Thoracic aorta (tissue), 2 donors: ENCODE measurements at places on chromosomes 2 and 18. TPM values are rescaled to one million over a fixed set of nuclear protein-coding genes. Genes with fewer than 3 reads are reported as not detected.

The CXCR4 gene
- 26.3 TPM for total RNA-seq

The DGUOK gene
- total RNA-seq: 36.2 TPM

The COPS9 gene
- 115 TPM for total RNA-seq

The KCTD1 gene
- 13.4 TPM for total RNA-seq

The COL4A3 gene
- total RNA-seq: 29.6 TPM

The ST8SIA3 gene
- not detected for total RNA-seq

The ANKRD30B gene
- total RNA-seq: not detected

DNA sequence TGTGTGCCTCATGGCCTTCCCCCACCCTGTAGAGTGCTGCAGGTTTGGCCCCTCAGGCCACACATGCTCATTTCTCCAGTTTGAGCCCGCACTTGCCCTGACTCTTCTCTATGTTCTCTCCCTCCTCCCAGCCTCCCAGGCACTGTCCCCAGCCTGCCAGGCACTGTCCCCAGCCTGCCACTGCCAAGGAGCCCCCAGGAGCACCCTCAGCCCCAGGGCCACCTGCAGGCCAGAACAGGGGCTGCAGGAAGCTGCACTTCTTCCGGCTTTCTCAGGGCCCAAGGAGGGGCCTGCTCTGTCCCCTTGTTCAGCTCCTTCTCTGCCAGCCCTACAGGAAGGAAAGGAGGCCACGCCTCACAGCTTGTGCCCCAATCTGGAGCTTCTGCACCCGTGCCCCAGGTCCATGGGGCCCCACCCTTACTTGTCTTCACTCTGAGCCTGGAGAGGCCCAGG lies 31.6 kb downstream of the CYP26B1 start:
- H3K27me3 ChIP-seq: no peaks in the 10 kb centered on the region
- no peak for DNase-seq
- peaks cover 8% of the 10 kb centered on the region for H3K4me1 ChIP-seq
- no peak overlapping the region for H3K4me3 ChIP-seq

- no peaks in the 10 kb centered on the region for H3K4me1 ChIP-seq
- no peaks in the 10 kb centered on the region for H3K36me3 ChIP-seq
- no peaks in the 10 kb centered on the region for H3K27me3 ChIP-seq
Measured at GRCh38 chr2:206068207-206068606, 17.8 kb downstream of the INO80D start.

- H3K4me1 ChIP-seq: no peaks in the 10 kb centered on the region
- DNase-seq: no peak
- H3K36me3 ChIP-seq: no peaks in the 10 kb centered on the region
- no peak overlapping the region for H3K27ac ChIP-seq
Measured at GRCh38 chr2:43194121-43194869, 32.1 kb downstream of the ZFP36L2 start.

DNA sequence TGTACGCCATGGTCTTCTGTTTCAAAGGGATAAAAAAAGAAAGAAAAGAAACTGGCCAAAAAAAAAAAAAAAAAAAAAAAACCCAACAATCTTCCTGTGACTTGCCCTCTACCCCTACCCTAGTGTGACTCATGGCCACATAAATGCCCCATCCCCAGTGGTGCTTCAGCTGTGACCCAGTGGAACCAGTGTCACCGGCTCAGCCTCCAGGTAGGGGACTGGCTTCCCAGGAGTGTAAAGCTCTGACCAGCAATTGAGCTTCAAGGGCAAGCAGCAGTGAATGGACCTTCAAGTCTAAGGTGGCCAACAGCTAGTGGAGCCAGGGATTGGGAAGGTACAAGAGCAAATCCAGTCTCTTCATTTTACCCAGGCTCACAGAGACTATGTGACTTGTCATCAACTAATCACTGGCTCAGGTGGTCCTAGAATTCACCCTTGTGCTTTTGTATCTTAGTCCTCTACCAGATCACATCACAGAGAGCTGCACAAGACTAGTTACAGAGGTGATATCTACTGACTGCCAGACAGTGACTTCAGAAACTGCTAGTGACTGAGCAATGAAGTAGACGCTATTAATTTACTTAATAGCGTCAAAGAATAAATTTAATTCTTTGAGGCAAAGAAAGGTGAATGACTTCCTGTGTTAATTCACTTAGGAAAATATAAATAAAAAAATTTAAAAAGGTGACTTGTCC lies 1.3 kb upstream of the TGFBRAP1 start:
- H3K27me3 ChIP-seq: no peaks in the 10 kb centered on the region
- H3K4me1 ChIP-seq: peaks cover 26% of the 10 kb centered on the region
- H3K36me3 ChIP-seq: no peaks in the 10 kb centered on the region
- H3K4me3 ChIP-seq: no peak overlapping the region
- peak overlapping the region; percentile 86 for H3K27ac ChIP-seq

DNA sequence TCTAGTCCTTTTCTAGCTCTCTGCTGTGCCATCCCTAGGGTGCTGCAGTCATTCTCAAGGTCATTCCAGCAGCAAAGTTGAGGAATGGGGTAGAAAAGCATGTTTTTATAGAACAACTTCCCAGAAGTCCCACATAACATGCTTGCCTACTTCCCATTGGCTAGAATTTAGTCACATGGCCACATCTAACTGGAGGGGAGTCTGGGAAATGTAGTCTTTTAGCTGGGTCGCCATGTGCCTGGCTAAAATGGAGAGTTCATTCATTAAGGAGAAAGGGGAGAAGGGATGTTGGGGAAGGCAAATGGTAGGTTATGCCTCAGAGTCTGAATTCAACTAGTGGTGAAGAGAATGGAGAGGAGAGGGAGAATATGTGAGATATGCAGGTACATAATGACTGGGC lies 85.7 kb downstream of the SLC4A3 start:
- no peak overlapping the region for H3K27ac ChIP-seq
- H3K27me3 ChIP-seq: no peaks in the 10 kb centered on the region
- DNase-seq: no peak
- no peaks in the 10 kb centered on the region for H3K36me3 ChIP-seq

DNA sequence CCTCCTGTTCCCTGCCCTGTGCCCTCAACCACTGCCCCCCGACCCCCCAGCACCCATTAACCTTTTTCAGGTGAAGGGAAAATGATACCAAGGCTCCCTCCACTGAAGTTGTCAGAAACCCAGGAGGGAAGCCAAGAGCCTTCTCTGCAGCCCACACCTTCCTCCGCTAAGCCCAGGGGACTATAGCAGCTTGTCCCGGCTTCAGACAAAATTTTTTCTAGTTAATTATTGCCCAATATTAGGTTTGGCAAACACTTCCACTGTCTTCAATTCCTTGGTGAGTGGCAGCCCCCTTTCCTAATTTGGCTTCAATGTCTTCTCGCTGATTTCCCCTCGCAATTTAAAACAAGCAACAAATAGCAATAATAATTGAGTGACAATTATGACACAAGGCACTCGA lies 23.9 kb downstream of the RFX8 start:
- H3K27me3 ChIP-seq: no peaks in the 10 kb centered on the region
- no peak overlapping the region for H3K27ac ChIP-seq
- H3K36me3 ChIP-seq: no peaks in the 10 kb centered on the region
- H3K4me1 ChIP-seq: no peaks in the 10 kb centered on the region
- DNase-seq: no peak

DNA sequence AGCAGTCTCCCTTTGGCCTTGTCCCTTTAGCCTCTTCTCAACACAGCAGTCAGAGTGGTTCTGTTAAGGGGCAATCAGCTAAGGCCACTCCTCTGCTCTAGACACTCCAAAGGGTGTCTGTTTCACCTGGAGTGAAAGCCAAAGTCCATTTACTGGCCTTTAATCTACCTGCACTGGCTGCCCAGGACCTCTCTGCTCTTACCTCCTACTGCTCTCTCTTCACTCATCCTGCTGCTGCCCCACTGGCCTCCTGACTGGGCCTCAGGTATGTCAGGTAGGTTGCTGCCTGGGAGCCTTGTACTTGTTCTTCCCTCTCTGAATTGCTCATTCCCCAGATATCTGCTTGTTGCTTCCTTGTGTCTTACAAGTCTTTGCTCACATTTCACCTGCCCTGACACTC lies 68.2 kb downstream of the PIKFYVE start:
- H3K4me3 ChIP-seq: no peak overlapping the region
- no peak for DNase-seq
- no peaks in the 10 kb centered on the region for H3K27me3 ChIP-seq

DNA sequence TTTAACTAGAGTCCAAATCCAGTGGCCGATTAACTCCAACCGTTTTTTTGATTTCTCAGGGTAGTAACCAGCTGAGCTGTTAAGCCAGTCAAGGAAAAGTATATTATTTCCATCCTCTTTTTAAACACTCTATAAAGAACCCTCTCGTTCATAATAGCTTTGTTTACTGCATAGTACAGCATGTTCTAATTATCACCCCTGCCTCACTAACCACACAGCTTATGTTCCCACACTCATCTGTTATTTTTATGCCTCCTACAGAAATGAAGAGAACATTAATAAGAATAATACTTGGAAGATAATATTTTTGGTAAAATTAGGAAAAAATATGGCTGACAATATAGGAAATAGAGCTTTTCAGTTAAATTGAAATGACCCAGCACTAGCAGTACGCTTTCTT lies 2132.8 kb upstream of the CELF4 start:
- H3K27me3 ChIP-seq: no peaks in the 10 kb centered on the region
- DNase-seq: no peak
- H3K27ac ChIP-seq: no peak overlapping the region
- no peak overlapping the region for H3K4me3 ChIP-seq

GRCh38 chr2:227456772-227457171 lies 15.2 kb upstream of the AGFG1 start:
- H3K4me1 ChIP-seq: peaks cover 5% of the 10 kb centered on the region
- H3K27ac ChIP-seq: no peak overlapping the region
- H3K36me3 ChIP-seq: no peaks in the 10 kb centered on the region
- H3K27me3 ChIP-seq: no peaks in the 10 kb centered on the region
- no peak overlapping the region for H3K4me3 ChIP-seq
- DNase-seq: no peak

DNA sequence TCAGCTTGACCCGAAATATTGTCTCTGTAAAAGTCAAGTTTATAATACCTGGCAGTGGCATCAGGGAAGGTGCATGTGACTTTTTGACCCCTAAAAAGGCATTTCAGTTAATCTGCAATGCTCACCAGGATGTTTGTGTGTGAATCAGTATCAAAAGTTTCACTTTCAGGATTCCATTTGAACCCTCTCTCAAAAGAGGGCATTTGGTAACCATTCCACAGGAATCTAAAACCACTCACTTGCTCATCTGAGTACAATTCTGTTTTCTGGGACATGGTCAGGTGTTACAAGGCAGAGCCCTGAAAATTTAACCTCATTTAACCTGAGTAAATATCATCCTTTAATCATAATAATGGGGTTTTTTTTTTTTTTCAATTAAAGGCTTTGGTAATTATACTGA lies 77.9 kb upstream of the KLF7 start:
- no peaks in the 10 kb centered on the region for H3K27me3 ChIP-seq
- no peak for DNase-seq
- H3K27ac ChIP-seq: no peak overlapping the region
- no peak overlapping the region for H3K4me3 ChIP-seq
- peaks cover 24% of the 10 kb centered on the region for H3K4me1 ChIP-seq

- H3K4me3 ChIP-seq: no peak overlapping the region
- H3K27ac ChIP-seq: no peak overlapping the region
- no peaks in the 10 kb centered on the region for H3K27me3 ChIP-seq
Measured at GRCh38 chr2:199933466-199933865, 21.8 kb downstream of the TYW5 start.

DNA sequence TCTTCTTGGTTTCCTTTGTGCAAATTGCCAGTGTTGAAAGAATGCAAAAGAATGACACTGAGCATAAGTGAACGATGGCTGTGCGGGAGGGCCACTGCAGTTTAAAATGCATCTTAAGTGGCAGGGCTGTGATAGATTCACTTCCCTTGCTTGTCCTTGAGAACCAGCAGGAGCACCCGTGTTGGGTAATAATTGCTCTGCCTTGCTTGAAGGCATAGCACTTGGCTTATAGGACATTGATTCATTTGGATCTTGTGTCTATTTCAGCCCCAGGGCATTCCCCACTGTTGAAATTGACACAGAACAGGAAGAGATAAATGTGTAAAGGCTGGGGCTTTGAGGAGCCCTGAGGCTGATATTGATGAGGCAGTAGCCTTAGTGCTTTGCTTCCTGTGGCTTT lies 1003.7 kb upstream of the GYPC start:
- H3K4me3 ChIP-seq: no peak overlapping the region
- no peaks in the 10 kb centered on the region for H3K27me3 ChIP-seq
- no peak overlapping the region for H3K27ac ChIP-seq
- H3K4me1 ChIP-seq: no peaks in the 10 kb centered on the region
- no peak for DNase-seq

- no peaks in the 10 kb centered on the region for H3K27me3 ChIP-seq
- H3K27ac ChIP-seq: peak overlapping the region; percentile 39
- no peaks in the 10 kb centered on the region for H3K4me1 ChIP-seq
- no peak for DNase-seq
- no peaks in the 10 kb centered on the region for H3K36me3 ChIP-seq
- H3K4me3 ChIP-seq: no peak overlapping the region
Measured at GRCh38 chr2:33335516-33335915, 140.9 kb upstream of the RASGRP3 start.

DNA sequence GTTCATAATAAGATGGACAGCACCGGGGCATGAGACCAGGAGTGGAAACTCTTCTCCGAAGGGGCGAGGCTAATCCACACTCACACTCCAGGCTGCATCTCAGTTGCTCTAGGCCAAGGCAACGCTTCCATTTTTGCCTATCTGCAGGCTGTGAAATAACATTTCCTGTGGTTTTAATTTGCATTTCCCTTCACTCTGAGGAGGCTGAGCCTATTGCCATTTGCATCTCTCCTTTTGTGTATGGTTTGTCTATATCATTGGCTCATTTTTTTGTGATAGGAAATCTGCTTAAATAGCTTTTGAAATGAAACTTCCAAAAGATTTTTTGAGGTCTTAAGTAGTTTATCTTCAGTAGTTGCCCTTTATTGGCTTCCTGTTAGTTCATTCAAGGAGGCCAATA lies 57.6 kb downstream of the TPGS2 start:
- H3K27me3 ChIP-seq: no peaks in the 10 kb centered on the region
- H3K36me3 ChIP-seq: no peaks in the 10 kb centered on the region
- H3K27ac ChIP-seq: no peak overlapping the region
- peaks cover 20% of the 10 kb centered on the region for H3K4me1 ChIP-seq

DNA sequence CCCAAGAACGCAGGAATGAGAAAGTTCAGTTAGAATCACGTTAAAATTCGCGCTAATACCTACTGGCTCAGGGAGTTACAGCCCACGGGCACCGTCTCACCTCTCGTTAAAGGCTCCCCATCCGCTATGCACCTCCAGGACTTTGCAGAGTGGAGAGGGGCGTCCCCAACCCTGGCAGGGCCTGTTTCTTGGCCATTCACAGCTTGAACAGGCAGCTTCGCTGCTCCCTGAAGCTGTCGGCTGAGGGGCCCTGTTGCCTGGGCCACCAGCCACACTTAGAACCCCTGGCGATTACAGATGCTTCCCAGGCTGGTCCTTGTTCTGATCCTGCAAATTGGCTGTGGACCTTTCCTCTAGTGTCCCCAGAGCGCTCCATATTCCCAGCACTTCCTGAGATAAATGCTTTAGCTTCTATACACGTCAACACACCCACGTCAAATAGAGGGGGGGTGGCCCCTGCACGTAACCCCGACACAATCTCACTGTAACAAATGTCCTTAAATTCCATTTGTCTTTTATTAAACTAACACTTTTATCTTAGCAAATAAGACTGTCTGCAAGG lies 16.8 kb upstream of the SNTG2 start:
- no peak overlapping the region for H3K27ac ChIP-seq
- no peaks in the 10 kb centered on the region for H3K4me1 ChIP-seq
- no peaks in the 10 kb centered on the region for H3K27me3 ChIP-seq

- H3K4me3 ChIP-seq: no peak overlapping the region
- H3K27me3 ChIP-seq: no peaks in the 10 kb centered on the region
- no peaks in the 10 kb centered on the region for H3K36me3 ChIP-seq
- H3K4me1 ChIP-seq: peaks cover 18% of the 10 kb centered on the region
Measured at GRCh38 chr2:23550553-23550952, 165.6 kb downstream of the KLHL29 start.

- no peak for DNase-seq
- H3K4me1 ChIP-seq: peaks cover 28% of the 10 kb centered on the region
- H3K4me3 ChIP-seq: no peak overlapping the region
- no peaks in the 10 kb centered on the region for H3K27me3 ChIP-seq
- no peaks in the 10 kb centered on the region for H3K36me3 ChIP-seq
Measured at GRCh38 chr2:37472959-37473358, 128.5 kb downstream of the QPCT start.
